ENCODE measurements at places on chromosomes 4 and X. TPM values are rescaled to one million over a fixed set of nuclear protein-coding genes. Genes with fewer than 3 reads are reported as not detected.
A peak's percentile ranks its signal among the peaks of the same experiment; 100 is the strongest.

The MMAA gene
- polyA plus RNA-seq, result 7.3 TPM

The XKRX gene
- polyA plus RNA-seq, result not detected

The RGN gene
- polyA plus RNA-seq, result 1.3 TPM

The GNRHR gene
- polyA plus RNA-seq, result 0.69 TPM

The MSANTD1 gene
- polyA plus RNA-seq, result 0.39 TPM

The FGF16 gene
- polyA plus RNA-seq, result 3.6 TPM

The GPR34 gene
- 6.7 TPM for polyA plus RNA-seq

The SCML1 gene
- 13.3 TPM for polyA plus RNA-seq

The GUCY1B1 gene
- 23.9 TPM for polyA plus RNA-seq

The SPANXD gene
- not detected for polyA plus RNA-seq

- no peak for DNase-seq
Observed at GRCh38 chr4:101761405-101761804, 29.1 kb upstream of the BANK1 start.

DNA sequence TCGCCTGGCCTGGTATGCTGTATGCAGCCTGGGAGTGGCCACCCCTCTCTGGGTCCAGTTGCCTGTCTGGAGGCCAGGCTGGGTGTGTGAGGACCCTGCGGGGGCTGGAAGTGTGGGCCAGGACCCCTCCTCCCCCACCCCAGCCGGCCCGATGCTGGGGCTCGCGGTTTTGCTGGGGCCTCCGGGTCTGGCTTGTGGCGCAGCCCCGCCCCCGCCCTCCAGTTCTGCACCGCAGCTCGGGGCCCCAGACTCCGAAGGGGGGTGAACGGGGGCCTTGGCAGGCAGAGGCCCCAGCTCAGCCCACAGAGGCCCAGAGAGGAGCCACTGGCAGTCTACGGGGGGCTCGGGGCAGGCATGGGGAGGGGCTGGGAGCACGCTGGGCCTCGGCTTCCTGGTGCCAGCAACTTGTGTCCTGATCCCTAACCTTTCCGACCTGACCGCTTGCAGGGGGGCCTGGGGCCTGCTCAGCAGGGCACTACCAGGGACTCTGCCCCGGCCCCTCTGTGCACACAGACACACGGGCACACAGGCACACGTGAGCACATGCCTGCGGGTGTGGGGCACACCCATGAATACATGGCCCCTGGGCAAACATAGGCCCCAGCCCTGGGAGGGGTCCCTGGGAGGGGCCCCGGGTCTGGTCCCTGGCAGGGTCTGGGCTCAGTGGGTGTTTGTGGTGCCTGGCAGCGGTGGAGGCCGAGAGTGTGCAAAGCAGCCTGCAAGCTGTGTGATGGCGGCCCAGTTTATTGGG lies 21.4 kb upstream of the FGFR3 start:
- no peak for DNase-seq

DNA sequence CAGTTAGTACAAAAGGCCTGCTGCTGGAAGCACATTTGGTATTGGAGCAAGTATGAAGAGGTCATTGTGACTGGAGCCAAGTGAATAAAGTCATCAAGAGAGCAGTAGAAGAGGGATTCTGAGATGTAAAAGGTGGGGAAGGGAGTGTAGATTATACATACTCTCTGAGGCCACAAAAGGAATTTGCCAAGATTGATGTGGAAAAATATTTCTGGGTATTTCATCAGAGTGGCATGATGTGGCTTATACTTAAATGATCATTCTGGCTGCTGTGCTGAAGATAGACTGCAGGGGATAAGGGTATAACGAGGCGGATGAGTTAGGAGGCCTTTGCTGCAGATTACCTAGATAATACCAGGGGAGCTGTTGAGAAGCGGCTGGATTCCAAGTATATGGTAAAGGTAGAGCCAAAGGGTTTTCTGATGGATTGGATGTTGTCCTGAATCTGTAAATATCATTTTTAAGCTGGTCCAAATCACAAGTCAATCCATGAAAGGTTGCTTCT lies 231.8 kb upstream of the AGA start:
- no peak for DNase-seq

DNA sequence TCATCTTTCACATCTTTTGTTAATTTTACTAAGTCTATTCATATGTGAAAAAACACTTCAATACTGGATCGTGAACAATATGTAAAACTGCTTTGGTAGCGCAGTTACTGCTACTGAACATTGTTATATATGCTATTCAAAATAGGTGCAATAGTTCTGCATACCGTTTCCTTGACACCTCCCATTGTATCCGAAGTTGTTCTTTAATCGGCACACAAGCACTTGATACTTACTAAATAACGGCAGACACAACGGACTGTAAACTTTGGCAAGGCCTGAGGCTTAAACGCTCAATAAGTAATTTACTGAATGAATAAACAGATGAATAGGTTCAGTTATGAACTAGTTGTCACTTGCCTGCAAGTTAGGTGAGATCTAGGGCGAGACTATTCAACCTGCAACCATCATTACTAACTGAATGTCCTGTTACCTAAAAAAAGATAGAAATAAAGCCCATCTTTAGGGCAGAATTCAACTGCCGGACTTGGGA lies 620 bp downstream of the ANAPC10 start:
- DNase-seq, result no peak

GRCh38 chrX:38262715-38263620 lies 42.3 kb upstream of the SRPX start:
- peak; percentile 10 for DNase-seq

DNA sequence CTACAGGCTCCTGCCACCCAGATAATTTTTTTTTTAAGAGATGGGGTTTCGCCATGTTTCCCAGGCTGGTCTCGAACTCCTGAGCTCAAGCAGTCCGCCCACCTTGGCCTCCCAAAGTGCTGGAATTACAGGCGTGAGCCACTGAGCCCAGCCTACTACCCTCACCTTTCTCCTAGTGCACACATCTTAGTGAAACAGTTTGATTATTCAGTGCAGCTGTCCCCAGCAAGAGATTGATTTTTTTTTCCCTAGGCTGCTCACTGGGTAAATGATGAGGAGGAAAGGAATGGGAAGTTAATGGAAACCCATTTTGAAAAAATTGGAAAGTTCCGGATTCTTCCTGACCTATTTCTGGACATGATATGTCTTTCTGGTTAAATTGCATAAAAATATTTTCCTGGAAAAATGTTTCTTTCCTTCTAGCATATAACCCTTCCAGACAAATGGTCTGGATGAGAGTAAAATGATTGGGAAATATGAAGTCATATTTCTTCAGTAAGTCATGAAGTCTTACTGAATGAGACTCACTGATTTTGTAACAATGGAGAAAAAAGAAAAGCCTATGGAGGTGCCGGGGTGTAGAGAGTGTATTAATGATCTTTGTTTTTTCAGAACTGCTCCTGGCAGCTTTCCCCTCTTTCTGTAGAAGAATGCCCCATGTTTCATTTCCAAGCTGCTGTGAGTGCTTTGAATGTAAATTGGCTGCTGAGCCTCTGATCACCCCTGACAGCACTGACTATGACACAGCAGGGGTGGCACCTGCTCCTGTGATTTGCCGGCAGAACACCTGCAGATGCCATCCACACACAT lies 19.5 kb upstream of the ZNF41 start:
- DNase-seq, result no peak

DNA sequence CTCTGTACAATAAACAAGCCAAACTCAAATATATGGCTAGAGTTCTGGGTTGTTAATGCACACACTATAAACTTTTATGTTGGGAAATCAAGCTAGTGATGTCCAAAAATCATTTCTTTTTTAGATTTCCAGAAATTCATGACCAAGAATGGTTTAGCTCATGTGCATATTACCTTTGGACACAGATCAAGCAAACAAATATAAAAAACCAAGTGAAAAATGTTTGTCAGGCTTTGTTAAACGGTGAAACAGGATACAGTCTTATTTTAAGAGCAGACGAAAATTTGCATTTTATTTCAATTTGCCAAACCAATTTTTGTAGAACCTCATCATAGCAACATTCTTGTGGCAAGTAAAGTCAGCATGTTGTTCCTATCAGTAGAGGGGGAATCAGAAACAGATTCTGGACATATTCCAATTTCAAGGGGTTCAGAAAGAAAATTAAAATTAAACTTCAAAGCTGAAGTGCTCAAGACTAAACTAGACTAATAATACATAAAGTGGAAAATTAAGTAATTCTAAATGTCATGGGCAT lies 413.6 kb downstream of the TRIML1 start:
- no peak for DNase-seq

- DNase-seq, result no peak
Observed at GRCh38 chr4:70488748-70489147, 16.8 kb downstream of the MUC7 start.

DNA sequence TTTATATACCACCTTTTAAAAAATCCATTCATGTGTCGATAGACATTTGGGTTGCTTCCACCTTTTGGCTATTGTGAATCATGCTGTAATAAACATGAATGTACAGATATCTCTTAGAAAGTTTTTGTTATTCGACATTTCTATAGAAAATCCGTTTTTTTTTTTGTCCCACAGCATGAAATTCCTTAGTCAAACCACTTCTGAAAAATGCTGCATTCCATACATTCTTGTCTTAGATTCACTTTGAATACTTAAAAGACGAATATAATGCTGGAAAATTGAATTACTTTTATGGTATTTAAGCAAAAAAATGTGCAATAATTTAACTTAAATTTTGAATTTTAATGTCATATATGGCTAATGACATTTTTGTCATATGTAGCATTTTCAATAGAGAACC lies 1345.5 kb downstream of the TECRL start:
- DNase-seq, result no peak

DNA sequence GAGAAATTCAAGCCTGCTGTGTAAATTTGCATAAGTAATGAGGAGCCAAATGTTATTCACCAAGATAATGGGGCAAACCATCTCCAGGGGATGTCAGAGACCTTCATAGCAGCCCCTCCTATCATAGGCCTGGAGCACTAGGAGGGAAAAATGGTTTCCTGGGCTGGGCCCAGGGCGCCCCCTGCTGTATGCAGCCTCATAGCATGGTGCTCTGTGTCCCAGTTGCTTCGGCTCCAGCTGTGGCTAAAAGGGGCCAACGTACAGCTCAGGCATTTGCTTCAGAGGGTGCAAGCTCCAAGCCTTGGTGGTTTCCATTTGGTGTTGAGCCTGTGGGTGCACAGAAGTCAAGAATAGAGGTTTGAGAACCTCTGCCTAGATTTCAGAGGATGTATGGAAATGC lies 859.3 kb downstream of the RPA4 start:
- DNase-seq, result no peak

GRCh38 chrX:45735571-45735970 lies 534.9 kb upstream of the DIPK2B start:
- no peak for DNase-seq

- DNase-seq, result no peak
Observed at GRCh38 chr4:3521621-3522325, 10.4 kb downstream of the LRPAP1 start.

DNA sequence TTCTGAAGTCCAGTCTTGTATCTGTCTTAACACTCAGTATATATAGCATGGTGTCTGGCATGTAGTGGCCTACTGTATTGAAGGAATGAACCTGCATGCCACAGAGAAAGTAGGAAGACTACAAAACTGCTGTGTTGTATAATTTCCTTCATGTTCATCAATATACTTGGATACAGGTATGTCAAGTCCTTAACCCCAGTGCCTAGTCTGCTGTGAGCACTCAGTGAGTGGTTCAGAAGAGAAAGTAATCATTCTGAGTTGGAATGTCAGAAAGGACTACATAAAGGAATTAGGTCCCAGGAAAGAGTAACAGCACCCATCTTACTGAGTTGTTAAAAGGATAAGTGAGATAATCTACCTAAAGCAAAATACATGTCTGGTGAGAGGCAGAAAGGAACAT lies 32.0 kb downstream of the ABCE1 start:
- no peak for DNase-seq

GRCh38 chr4:534101-534575 lies 35.1 kb downstream of the PIGG start:
- no peak for DNase-seq

- DNase-seq, result no peak
Observed at GRCh38 chrX:12979616-12980015, 4.7 kb downstream of the TMSB4X start.

GRCh38 chr4:148834804-148835631 lies 392.8 kb upstream of the NR3C2 start:
- DNase-seq, result no peak

DNA sequence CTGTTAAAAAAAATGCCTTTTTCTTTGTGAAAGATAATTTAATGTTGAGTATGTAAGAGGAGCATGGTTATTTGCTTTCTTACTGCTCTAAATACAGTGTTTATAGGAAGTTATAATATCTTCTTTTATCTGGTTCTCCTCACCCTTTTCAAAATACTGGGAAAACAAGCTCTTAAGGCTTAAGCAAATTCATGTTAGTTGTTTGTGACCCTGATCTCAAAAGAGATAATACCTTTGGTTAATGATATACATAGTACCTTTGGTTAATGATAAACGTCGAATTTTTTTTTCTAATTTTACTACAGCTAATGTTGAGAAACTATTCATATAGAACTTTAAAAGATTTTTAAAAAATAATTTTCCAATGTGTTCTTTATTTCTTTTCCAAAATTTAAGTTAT lies 180.1 kb downstream of the RAPGEF2 start:
- DNase-seq, result no peak

- no peak for DNase-seq
Observed at GRCh38 chr4:174099712-174100111, 183.8 kb downstream of the FBXO8 start.

GRCh38 chrX:23394421-23394820 lies 59.8 kb downstream of the PTCHD1 start:
- no peak for DNase-seq

GRCh38 chr4:47733302-47734175 lies 104.3 kb downstream of the CORIN start:
- peak; percentile 61 for DNase-seq

DNA sequence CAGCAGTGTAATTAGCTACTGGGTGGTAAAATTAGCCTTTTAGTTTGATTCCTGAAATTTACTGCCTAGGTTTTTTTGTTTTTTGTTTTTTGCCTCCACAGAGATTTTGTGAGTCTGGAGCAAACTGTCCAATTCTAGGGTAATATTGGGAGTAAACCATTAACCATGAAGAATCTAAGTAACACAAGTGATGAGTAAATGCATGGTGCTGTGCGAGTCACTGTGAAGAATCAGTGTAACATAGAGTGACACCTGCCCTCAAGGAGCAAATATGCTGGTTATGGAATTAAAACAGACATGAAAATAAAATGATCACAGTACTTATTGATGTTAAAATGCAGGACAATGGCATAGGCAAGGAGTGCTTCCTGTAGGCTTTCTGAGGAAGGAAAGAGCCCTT lies 60.1 kb downstream of the LRP2BP start:
- DNase-seq, result no peak

GRCh38 chrX:120560405-120560841 lies 339 bp downstream of the CUL4B start:
- no peak for DNase-seq

- no peak for DNase-seq
Observed at GRCh38 chr4:150584111-150584915, 2.4 kb downstream of the MAB21L2 start.

- no peak for DNase-seq
Observed at GRCh38 chr4:10273030-10273429, 156.4 kb upstream of the WDR1 start.

DNA sequence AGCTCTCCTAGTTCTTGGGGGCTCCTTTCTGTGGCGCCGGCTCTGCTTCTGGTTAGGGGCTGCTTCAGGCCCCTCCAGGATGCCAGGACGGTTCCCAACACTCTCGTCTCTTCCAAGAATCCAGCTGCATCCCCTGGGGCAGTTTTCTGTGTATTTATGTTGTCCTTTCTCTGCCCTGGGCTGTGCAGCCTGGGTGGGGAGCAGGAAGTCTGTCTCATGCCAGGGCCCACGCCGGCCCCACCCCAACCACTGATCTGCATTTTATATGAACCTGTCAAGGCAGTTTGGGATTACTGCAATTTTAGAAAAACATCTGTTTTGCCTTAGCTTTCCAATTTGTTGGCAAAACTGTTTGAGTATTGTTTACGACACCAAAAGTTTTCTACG lies 14.6 kb downstream of the CTBP1 start:
- peak; percentile 40 for DNase-seq
